Aorta (tissue), 5 donors: ENCODE measurements at places on chromosomes 5 and 9. TPM values are rescaled to one million over a fixed set of nuclear protein-coding genes. Genes with fewer than 3 reads are reported as not detected.
A peak's percentile ranks its signal among the peaks of the same experiment; 100 is the strongest.

- DNase-seq: peak; percentile 89
- no peaks in the 10 kb centered on the region for H3K4me1 ChIP-seq
- H3K27me3 ChIP-seq: no peaks in the 10 kb centered on the region
- H3K27ac ChIP-seq: no peak overlapping the region
- peaks cover 2% of the 10 kb centered on the region for H3K36me3 ChIP-seq
Measured at GRCh38 chr9:127942216-127943010, 4.8 kb upstream of the DPM2 start.

DNA sequence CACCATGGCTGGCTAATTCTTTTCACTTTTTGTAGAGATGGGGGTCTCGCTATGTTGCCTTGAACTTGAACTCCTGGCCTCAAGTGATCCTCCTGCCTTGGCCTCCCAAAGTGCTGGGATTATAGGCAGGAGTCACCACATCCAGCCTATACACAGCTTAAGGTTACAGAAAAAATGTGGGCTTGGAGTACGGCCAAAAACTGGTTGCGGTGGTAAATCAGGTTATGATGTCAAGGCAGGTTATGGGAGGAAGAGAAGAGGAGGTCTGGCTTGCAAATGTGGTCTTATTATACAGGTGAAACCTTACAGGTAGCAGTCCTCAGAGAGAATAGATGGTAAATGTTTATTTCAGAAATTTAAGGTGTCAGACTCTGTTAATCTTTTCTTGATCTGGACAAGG is 30.7 kb upstream of the SYK start:
- H3K36me3 ChIP-seq: no peaks in the 10 kb centered on the region
- no peak for DNase-seq
- H3K4me3 ChIP-seq: no peak overlapping the region
- H3K4me1 ChIP-seq: no peaks in the 10 kb centered on the region
- no peaks in the 10 kb centered on the region for H3K27me3 ChIP-seq

FOXD4 gene
- total RNA-seq: 0.27 TPM

C9orf153 gene
- 1.4 TPM for total RNA-seq

NSMF gene
- 76.8 TPM for total RNA-seq
